ENCODE measurements at places on chromosomes 2 and 18.
A peak's percentile ranks its signal among the peaks of the same experiment; 100 is the strongest.

- DNase-seq: no peak
Observed at GRCh38 chr2:231548752-231549151, 18.5 kb upstream of the NMUR1 start.

DNA sequence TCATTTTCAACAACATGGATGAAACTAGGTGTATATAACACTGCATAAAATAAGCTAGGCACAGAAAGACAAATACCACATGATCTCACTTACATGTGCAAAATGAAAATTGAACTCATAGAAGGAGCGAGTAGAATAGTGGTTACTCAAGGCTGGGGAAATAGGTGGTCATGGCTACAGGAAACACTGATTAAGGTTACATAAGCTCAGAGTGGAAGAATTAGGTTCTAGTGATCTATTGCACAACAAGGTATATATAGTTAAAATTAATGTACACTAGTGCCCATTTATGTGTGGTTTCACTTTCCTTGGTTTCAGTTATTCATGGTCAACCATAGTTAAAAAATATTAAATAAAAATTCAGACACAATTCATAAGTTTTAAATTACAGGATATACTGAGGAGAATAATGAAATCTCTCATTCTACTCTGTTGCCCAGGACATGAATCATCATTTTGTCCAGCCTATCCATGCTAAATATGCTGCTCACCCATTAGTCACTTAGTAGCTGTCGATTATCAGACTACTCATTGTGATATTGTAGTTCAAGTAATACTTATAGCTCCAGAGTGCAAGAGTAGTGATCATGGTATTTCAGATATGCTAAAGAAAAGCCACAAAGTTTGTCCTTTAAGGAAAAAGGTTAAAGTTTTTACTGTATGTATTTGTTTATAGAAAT, 1530.9 kb upstream of the LRRTM1 start:
- no peak for DNase-seq

DNA sequence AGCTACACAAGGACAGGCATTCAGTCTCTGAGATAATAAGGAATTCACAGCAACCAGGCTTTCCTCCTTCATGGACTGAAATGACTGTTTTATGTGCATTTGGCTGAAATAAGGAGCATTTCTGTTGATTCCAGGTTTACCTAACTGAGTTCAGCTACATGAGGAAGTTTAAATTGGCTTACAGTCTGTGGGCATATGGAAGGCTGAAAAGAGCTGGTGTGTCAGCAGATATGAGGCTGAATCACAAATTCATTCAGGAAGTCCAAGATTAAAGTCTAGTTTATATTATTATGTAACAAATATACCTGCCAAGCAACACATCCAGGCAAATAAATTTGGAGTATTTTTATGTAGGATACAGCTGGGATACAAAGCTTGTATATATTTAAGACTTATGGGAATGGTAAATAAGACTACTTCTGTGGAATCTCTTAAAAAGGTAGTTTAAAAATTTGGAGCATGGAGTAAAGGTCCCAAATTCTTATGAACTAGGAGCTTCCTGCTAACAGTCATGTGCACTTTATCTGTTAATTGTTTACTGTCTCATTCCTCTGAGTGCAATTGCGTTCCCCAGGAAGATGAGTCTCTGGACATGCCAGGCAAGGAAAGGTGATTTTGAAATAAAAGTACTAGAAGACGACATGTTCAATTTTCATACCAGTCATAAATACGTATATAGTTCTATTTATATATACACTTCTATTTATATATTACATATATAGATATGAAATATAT, 53.0 kb downstream of the ZC3H8 start:
- DNase-seq: peak; percentile 16

GRCh38 chr2:100720445-100720844, 99.5 kb upstream of the NPAS2 start:
- no peak for DNase-seq

- DNase-seq: no peak
Observed at GRCh38 chr2:143779021-143779420, 649.8 kb downstream of the ARHGAP15 start.

GRCh38 chr2:210203147-210203546, 22.1 kb downstream of the ACADL start:
- DNase-seq: no peak

DNA sequence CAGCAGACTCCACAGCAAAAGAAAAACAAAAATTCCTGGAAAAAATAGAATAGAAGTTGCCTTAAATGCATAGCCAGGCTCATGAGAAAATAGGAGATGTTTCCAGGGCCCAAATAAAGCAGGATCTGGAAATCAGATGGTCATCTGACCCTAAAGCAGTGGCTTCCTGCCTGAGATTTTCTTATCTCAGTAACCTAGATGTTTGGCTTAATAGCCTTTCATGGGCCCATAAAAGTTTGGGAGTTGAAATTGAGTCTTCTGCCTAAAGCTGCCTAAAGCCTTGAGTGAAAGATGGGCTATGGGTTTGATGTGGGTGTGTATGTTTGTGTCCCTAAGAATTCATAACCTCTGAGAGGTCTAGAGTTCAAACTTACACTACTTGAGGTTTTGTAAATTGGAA, 149.1 kb downstream of the ANTXR1 start:
- no peak for DNase-seq

DNA sequence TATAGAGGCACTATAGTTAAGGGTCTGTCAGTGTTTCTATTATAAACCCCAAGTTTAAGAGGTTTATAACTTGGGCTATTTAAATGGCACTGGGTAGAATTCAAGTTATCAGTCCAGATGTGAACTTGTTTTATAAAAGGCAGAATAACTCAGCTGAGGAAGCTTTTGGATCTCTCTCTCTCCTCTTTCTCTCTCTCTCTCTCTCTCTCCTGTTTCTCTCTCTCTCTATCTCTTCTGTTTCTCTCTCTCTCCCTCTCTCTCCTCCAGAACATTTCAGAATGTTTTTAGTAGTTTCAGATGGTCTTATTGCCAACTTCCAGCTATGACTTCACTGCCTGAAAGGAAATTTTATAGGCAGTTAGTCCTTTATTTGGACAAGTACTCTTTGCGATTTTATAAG, 6.4 kb upstream of the BCL11A start:
- no peak for DNase-seq

DNA sequence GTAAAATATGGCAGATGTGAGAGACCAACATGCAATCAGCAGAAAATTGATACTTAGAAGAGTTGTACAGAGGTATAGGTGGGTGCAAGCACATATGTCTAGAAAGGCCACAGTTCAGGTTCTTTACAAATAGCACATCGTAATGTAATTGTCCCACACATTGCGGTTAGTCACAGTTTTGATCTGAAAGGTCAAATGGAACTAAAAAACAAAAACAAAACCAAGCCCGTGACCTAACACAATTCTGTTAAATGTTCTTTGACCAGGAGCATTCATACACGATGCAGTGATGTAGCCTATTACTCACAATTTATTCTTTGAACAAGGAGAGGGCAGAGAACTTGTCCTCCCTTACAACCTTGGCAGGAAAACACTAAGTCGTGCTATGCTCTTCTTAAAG, 108.9 kb upstream of the MAP4K3 start:
- no peak for DNase-seq

GRCh38 chr18:37452682-37453385, 112.8 kb downstream of the CELF4 start:
- no peak for DNase-seq

DNA sequence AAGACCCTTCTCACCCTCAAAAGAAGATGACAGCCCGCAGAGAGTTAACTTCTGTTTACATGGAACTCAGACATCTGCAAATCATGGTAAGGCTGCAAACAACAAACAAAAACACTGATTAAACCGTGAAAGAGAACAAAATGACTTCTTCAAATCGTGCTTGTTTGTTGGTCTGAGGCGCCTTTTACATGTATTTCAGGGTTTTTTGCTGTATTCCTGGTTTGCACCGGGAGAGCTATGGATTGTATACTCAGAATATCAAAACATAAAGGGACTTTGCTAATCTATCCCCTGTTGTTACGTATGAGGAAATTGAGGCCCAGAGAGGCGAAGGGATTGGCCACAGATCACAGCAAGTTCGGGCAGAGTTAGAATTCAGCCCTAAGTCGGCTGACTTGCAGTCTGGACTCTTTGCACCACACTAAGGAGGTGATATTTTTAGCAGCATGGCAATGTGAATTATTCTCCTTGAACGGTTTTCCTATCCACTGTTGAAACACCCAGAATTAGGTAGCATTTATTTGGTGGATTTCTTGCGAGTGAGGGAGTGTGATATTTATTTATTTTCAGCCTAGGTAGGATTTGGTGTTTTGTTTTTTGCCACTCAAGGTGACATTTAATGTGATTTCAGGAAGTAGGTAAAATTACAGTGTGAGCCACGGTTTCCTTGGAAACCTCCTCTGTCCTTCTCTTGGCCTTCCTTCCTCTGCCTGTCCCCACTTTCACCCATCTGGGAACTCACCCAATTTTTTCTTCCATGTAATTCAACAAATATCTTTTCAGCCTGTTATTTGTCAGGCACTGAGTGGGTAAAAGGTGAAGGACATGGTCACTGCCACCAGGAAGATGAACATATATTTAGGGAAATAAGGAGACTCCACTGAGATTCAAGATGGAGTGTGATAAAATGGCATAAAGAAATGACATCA, 980 bp upstream of the PDE6D start:
- DNase-seq: peak; percentile 32

- DNase-seq: no peak
Observed at GRCh38 chr2:3487028-3487425, 32.3 kb downstream of the ADI1 start.

DNA sequence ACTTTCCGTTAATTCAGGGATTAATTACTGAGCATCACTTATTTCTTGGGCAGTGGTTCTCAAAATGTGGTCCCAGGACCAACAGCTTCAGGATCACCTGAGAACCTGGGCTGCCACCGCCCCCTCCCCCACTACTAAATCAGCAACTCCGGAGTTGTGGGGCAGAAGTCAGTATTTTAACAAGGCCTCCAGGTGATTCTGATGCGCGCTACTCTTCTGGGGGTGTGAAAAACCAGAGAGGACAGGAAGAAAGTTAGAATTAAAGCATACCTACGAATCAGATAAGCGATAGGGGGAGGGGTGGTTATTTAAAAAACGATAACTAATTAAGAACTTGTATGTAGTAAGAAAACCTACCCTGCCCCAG, 319 bp downstream of the ZSCAN30 start:
- no peak for DNase-seq

GRCh38 chr2:188456114-188456909, 164.6 kb downstream of the GULP1 start:
- DNase-seq: no peak

- DNase-seq: no peak
Observed at GRCh38 chr2:196670342-196670741, 30.8 kb downstream of the CCDC150 start.

GRCh38 chr2:170238776-170239175, 60.8 kb downstream of the MYO3B start:
- DNase-seq: no peak

DNA sequence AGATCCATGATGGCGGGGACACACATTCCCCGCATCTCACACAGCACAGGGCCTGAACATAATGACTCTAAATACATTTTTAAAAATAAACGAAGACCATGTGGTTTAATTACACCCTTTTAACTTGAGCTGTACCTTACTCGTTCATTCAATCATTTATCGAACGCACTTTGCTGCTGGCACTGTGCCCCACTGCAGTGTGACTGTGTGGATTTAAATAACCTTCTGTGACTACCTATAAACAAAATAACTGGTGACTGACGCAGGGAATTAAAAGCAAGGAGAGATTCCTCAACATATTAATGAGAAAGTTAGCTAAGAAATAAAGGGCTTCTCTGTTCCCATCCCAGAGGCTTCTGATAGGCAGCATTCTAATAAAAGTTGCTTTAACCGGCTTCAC, 10.9 kb upstream of the FZD7 start:
- DNase-seq: no peak

Measured in G401 (cell line).